ENCODE measurements at places on chromosomes 11 and 22.

DNA sequence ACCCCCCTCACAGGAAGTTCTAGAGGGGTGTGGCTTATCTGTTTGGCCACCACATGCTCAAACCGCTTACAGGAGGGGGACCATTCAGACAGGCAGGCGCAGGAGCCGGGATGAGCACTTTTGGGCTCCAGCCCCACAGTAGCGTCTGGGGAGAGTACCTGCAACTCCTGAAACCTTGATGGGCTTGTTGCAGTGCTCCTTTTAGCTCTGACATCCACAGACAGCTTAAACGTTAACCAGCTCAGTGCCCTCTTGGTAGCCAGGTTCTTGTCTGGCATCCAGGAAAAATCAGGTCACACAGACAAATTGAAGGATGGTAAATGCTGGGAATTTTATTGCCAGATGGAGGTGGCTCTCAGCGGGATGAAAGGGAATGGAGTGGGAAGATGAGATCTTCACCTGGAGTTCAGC lies 326.3 kb downstream of the ETS1 start:
- DNase-seq = no peak

DNA sequence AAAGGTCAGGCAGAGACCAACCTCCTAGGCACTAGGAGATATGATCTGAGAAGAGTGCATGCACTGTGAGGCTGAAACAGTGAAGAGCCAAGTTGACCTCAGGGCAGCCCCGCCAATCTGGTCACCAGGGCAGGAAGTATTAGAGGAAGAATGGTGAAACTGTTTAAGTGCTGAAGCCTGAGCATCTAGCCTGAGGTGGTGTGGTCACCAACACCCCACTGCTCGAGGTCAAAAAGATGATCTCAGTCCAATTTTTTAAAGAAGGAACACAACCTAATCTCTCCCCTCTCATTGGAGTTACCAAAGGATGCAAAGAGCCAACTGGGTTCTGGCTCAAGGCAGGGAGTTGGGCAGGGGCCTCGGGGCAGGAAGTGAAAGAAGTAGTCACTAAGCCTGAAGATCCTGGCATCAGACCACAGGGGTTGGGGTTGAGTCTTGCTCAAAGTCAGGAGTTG lies 4.0 kb downstream of the APBB1 start:
- DNase-seq = no peak

GRCh38 chr22:37701141-37701786 lies 4.4 kb downstream of the TRIOBP start:
- DNase-seq = no peak

DNA sequence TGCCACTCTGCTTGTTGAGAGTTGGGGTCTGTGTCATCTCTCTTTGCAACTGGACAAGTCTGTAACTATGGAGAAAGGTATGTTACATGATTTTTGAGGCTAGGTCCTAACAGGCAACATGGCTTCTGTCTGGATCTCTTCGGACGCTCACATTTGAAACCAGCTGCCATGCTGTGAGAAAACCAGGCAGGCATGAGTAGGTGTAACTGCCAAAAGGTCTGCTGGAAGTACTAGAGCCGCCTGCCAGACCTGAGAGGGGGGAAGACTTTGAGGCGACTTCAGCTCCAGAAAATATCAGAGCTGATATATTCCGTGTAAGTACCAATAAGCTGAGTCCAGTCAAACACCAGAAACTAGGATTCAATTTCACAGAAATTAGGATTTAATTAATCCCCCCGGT lies 579.5 kb downstream of the LRRC4C start:
- DNase-seq = no peak

- DNase-seq = peak; percentile 64
These were observed 1.5 kb upstream of the NDUFS8 start for GRCh38 chr11:68028802-68029545.

DNA sequence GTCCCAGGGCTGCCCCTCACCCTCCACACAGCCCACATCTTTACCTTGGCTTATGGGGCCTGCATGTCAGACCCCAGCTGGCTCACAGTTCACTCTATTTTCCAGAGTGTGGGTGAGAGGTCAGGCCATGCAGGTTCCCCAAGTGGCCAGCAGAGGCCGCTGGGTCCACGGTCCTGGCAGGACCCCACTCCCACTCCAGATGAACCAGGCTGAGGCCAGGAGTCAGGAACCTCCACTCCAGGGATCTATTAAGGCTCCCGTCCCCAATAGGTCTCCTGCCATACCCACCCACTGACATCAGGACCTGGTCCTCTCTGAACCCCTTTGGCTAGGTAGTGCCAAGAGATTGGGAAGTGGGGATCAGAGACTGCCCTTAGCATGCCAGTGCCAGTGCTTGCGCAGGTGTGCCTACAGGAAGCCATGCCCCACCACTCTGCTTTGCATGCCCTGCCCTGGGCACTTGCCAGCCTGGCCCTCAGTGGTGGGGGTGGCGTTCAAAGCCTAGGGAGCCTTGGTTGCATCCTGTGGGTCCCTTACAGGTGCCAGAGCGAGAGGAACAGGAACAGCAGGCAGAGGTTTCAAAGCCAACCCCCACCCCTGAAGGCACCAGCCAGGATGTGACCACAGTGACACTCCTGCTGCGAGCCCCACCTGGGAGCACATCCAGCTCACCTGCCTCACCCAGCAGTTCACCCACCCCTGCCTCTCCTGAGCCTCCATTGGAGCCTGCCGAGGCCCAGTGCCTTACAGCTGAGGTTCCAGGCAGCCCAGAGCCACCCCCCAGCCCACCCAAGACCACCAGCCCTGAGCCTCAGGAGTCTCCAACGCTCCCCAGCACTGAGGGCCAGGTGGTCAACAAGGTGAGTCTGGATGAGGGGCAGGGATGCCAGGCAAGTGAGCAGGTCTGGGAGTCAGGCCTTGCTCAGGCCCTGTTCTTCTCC lies 8.3 kb downstream of the SMTN start:
- DNase-seq = no peak

DNA sequence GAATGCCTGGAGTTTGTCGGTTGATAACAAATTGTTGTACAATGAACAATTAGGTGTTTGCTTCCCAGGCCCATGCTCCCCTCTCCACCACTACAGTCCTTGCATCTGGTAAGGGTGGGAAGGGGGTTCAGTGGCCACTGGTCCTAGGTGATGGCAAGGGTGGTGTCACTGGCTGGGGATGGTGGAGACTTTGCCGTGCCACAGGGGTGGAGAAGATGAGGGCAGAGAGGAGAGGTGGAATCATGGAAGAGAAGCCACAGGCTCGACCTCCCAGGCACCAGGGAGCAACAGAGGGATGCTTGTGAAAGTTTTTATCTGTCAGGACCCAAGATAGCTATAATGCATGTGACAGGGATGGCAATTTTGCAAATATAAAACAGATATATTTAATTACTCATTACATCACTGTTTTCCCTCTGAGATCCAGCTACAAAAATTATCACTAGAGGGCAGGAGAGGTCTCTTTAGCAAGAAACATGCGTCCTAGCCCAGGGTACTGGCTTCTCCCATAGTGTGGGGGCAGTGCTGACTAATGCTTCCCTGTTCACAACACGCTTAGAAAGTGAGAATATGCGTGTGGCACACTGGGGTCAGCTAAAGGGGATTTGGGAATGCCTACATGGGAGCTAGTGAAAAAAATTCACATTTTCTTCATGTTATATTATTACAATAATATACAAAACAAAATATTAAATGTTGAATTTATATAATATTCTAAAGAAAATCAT lies 49.0 kb upstream of the AMPD3 start:
- peak; percentile 86 for DNase-seq

DNA sequence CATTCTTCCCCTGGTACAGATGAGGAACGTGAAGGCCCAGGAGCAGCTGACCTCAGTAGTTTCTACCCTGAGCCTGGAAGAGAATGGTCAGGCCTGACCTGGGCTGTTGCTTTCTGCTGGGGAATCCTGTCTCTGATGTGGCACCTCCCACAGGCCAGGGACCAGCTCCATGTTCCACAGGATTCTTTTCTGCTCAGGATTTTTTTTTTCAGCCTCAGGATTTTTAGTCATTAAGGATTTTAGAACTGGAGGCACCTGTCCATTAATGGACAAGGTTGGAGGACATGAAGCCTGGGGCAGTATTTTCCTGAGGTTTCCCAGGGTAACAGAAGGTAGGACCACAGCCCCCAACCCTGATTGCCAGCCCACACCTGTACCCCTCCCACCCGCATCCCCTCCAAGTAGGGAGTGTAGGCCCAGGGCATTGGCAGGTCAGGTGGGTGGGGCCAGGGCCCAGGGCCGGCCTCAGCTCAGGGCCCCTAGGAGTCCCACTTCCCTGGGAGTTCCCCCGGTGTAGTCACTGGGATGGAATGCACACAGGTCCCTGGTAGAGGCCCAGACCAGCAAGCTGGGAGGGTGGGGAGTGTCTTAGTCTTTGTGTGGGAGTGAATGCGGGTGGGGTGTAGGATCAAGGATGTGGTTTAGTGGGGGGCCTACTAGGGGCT lies 16.1 kb downstream of the BIK start:
- peak; percentile 92 for DNase-seq

DNA sequence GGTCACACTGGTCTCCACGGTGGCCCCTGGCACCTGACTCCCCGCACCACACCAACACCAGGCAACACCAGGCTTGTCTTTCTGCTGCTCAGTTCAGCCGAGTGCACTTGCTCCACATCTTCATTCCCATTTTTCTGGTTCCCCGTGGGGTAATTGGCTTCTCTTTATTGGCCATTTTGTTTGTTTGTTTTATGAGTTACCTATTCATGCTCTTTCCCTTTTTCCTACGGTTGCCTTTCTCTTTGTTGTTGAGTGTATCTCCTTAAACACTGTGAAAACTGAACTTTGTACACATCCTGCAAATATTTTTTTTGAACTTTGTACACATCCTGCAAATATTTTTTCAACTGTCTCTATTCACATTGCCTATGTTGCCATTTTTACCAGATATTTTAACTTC lies 834.0 kb downstream of the BRD1 start:
- no peak for DNase-seq

- no peak for DNase-seq
These were observed 60.7 kb upstream of the ADORA2A start for GRCh38 chr22:24366701-24367100.

- no peak for DNase-seq
These were observed 4.9 kb upstream of the TMEM132A start for GRCh38 chr11:60919320-60919719.

DNA sequence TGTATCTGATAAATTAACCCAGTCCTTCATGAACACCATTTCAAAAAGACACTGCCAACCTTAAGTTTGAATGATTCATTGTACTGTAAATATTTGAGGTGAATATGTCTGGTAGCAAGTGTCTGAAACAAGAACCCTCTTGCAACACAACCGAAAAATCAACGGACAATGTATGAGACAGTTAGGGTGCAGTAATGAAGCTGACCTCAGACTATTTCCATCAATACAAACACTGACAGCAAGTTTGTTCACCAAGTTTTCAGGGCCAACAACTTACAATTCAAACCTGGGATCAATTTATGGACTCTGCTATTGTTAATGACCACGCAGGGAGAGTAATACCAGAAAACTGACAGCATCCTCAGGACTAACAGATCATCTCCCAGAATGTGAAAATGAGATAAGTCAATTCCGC lies 126.3 kb downstream of the CADM1 start:
- peak; percentile 21 for DNase-seq

DNA sequence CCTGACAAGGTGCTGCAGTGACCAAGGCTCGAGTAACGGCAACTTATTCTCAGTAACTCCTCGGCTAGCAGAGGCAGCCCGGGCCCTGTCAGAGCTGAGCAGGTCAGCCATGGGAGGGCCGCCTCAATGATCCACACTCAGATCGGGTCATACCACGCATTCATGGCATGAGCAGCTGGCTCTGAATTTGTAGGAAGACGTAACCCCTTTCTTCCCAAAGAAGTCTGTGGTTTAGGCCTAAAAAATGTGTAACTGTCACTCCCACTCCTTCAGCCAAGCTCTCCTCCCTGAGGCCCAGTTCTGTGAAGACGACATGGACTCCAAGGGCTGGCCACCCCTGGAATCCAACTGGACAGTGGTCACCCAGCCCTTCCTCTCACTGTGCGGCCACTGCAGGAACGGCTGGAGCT lies 30.0 kb downstream of the PPP2R1B start:
- peak; percentile 41 for DNase-seq

DNA sequence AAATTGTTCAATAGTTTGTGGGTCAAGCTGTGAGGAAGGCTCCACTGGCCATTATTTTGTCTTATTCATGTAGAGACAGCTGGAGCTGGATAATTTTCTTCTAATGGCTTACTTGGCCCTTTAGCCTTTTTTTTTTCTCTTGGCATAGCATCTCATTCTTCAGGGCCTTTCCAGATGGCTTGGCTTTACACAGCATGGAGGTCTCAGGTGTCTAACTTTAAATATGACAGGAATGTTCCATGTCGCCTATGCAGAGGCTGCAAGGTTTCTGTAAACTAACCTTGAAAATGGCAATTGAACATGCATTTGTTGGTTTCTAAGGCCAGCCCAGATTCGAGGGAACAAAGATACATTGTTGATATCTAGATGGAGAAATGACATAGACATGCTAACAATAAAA lies 247.9 kb upstream of the CNTN5 start:
- no peak for DNase-seq

GRCh38 chr11:8531982-8532381 lies 62.0 kb downstream of the STK33 start:
- DNase-seq = no peak

DNA sequence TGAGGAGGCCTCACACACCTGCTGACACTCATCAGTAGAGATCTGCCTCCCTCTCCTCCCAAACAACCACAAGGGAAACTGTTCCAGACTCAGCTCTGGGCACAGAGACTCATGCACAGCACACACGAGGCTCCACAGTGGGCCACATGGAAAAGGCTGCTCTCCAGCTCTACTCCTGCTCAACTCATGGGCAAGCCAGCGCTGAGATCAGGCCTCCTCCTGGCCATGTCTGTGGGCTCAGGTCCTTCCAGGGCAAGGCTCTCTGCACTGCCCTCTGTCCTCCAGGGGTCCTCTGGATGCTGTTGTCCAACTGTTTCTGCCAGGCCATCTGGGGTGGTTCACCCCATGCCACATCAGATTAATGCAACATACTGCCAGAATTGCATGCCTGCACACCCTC lies 46.0 kb downstream of the PLEKHA7 start:
- no peak for DNase-seq

DNA sequence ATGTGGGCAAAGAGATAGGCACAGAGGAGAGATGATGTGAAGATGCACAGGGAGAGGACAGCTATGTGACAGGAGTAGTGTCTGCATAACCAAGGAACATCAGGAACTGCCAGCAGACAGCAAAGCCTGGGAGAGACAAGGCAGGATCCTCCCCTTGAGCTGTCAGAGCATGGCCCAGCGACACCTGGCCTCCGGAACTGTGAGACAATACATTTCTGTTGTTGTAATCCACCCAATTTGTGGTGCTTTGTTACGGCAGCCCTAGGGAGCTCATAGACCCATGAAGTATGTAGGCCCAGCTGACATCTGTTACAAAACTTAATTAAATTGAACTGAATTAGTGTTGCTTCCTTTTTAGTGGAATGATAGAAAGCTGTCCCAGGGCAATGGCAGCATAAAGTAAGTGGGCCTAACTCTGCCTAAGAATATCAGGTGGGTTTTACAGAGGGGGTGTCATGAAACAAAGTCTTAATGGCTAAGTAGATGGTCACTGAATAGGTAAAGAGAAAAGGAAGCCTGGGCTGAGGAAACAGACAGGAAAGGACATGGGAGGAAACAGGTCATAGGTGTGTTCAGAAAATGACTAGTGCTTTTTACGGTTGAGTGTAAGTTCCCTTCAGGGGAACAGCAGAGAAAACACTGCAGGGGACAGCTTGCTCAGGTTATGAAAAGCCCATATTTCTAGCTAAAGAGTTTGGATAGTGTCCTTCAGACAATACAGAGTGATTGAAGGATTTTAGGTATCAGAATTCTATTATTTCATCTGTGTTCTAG lies 24.8 kb downstream of the RASSF10 start:
- DNase-seq = no peak

- DNase-seq = no peak
These were observed 154.7 kb downstream of the BLID start for GRCh38 chr11:121961321-121961801.

- DNase-seq = peak; percentile 56
These were observed 1.9 kb upstream of the ROBO4 start for GRCh38 chr11:124899383-124900145.
